ENCODE measurements at places on chromosomes 11 and 22.

DNA sequence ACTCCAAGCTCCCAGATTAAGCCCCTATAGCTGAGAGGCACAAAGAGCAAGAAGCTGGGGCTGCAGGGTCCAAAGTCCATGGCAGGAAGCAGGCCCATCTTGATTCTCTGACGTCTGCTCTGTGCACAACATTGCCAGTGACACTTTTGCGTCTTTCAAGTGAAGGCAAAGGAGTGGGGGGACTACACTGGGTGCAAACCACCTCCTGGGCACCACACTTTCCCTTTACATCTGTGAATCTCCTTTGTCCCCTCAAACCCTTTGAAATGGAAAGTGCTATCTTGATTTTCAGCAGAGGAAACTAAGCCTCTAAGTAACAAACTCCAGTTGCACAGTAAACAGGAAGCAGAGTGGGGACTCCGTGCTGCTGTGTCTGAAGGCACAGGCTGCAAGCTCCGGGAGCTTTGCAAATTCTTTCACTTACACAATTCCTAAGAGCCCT is 428.0 kb downstream of the LARGE1 start:
- peak; percentile 44 for DNase-seq

DNA sequence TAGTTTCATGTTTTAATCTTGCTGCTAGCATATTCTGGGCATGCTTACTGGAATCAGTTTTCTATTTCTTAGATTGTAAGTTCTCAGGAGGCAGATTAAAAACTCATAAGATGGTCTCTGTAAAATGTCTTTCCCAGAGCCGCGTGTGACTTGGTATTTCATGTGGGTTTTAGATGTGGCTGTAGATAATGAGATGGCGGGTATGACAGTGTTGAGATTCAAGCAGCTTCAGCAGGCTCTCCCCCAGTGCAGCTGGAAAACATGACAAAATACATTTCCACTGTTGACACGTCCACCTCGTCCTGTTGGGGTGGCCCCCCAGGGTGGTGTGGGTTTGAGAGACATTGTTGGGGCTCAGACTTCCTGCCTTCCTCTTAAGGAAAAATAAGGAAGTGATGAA is 106.8 kb downstream of the KIRREL3 start:
- no peak for DNase-seq

- no peak for DNase-seq
Measured at GRCh38 chr11:105774899-105775298, 165.0 kb downstream of the GRIA4 start.

DNA sequence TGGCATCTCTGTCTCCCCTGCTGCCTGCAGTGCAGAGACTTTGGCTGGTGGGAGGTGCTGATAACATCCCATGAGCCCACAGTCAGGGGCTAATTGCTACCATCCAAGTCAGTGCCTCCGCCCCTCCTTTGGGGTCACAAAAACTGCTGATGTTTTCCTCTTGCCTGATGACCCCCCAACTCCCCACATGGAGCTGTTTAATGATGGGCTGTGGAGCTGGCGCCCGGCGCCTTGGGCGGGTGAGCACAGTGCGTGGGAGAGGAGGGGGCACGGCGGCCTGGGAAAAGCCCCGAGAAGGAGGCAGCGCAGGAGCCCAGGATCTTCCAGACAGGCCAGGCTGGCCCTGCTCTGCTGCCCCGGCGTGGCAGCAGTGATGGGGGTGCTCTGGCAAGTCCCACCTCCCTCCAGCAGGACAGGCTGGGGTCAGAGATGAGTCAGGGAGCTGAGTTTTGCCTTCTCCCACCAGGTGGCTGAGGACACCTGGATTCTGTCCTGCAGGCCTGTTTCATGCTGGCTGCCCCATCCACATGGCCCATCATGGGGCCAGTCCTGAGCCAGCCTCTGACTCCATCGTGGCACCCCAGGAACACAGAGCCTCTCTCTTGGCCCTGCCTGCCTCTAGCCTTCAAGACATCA is 43.8 kb downstream of the NECTIN1 start:
- DNase-seq: no peak

- DNase-seq: no peak
Measured at GRCh38 chr22:49271831-49272230, 555.8 kb downstream of the BRD1 start.

DNA sequence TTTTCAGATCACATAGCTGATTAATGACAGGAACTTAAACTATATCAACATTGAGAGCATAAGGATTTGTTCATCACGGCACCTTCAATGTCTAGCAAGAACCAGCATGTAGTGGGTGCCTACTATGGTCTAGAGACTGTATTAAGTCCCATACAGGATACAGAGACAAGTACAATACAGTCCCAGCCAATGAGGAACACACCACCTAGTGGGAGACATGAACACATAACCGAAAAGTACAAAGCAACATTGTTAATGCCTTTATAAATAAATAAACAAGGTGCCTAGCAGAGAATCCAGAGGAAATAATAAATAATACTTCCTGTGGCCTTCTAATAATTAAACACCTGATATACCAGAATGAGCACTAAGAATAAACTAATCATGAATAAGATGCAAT is 87.7 kb upstream of the OPCML start:
- peak; percentile 30 for DNase-seq

- no peak for DNase-seq
Measured at GRCh38 chr22:50260434-50260800, 1.1 kb downstream of the MAPK12 start.
